Right atrium auricular region (tissue), 2 donors: ENCODE measurements at places on chromosomes 7 and 10.

GRCh38 chr10:14601872-14602725 is 172.6 kb downstream of the FAM107B start:
- no peak for DNase-seq
- H3K4me1 ChIP-seq: peaks cover 28% of the 10 kb centered on the region
- no peak overlapping the region for H3K27ac ChIP-seq
- no peak overlapping the region for H3K4me3 ChIP-seq
- H3K27me3 ChIP-seq: no peaks in the 10 kb centered on the region
- no peaks in the 10 kb centered on the region for H3K36me3 ChIP-seq

DNA sequence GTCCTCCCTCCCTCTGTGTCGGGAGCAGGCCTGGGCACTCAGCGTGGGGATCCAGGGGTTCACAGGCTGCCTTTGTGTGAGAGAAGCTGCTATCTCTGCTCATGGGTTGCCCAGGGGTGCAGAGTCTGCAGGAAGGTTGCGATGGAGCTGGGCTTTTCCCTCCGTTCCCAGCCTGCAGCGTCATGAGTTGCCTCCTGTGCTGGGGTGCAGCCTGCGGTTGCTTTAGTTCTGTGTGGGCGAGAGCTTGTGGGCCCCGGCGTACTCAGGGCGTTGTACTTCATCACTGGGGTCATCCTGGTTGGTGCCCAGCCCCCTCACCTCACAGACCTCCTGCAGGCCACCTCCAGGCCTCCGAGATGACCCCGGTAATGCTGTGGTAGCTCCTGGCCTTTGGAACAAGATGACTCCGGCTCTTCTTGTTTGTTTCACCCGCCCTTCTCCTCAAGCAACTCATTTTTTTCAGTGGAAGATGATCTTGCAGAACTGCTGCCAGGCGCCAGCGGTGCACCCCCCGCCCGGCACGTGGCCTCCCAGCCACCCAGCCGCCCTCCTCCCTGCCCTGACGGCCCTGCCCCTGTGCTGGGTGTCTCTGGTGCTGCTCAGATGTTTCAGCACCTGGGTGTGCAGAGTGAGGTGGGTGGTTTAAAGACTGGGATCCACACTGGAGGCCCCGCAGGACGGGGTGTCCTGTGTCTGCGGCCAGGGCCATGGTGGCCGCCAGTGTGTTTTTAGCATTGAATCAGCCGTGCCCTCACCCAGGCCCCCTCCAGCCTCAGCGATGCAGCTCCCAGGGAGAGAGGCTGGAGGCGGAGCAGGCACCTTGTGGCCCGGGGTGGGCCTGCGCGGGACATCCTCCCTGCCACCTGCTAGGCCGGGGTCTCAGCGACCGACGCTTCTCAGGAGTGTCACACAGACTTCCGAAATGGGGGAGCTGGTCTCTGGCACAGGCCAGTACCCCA is 7.2 kb downstream of the AP5Z1 start:
- peaks cover 10% of the 10 kb centered on the region for H3K4me1 ChIP-seq
- no peak for DNase-seq
- no peak overlapping the region for H3K27ac ChIP-seq
- H3K27me3 ChIP-seq: no peaks in the 10 kb centered on the region
- no peak overlapping the region for H3K4me3 ChIP-seq
- peaks cover 59% of the 10 kb centered on the region for H3K36me3 ChIP-seq

GRCh38 chr7:139456511-139456910 is 27.0 kb downstream of the KLRG2 start:
- no peak overlapping the region for H3K4me3 ChIP-seq
- no peak for DNase-seq
- H3K27me3 ChIP-seq: no peaks in the 10 kb centered on the region
- no peak overlapping the region for H3K27ac ChIP-seq
- no peaks in the 10 kb centered on the region for H3K36me3 ChIP-seq

GRCh38 chr10:127275272-127275671 is 78.9 kb upstream of the INSYN2A start:
- H3K27me3 ChIP-seq: no peaks in the 10 kb centered on the region
- no peak for DNase-seq
- H3K4me3 ChIP-seq: no peak overlapping the region

DNA sequence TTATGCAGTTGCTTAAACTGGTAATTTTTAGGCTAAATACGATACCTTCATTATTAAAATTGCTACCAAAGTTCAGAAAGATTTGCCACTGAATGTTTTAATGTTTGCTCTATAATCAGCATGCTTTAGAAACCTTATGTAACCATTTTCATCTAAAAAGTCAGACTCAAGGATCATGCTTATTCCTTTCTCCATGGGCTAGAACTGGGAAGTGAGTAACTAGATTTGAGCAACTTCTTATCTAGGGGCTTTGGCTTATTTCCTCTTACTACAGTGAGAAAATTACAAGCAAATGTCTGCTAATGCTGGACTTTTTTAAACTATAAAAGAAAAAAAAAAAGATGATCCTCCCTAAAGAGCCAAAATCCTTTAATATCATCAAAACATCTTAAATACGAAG is 215.9 kb downstream of the CRPPA start:
- no peaks in the 10 kb centered on the region for H3K36me3 ChIP-seq
- no peak overlapping the region for H3K4me3 ChIP-seq
- no peak for DNase-seq
- H3K4me1 ChIP-seq: no peaks in the 10 kb centered on the region

GRCh38 chr10:49655099-49655498 is 24.4 kb upstream of the C10orf53 start:
- no peak for DNase-seq
- H3K27me3 ChIP-seq: no peaks in the 10 kb centered on the region
- H3K27ac ChIP-seq: no peak overlapping the region
- no peaks in the 10 kb centered on the region for H3K36me3 ChIP-seq
- H3K4me3 ChIP-seq: no peak overlapping the region

DNA sequence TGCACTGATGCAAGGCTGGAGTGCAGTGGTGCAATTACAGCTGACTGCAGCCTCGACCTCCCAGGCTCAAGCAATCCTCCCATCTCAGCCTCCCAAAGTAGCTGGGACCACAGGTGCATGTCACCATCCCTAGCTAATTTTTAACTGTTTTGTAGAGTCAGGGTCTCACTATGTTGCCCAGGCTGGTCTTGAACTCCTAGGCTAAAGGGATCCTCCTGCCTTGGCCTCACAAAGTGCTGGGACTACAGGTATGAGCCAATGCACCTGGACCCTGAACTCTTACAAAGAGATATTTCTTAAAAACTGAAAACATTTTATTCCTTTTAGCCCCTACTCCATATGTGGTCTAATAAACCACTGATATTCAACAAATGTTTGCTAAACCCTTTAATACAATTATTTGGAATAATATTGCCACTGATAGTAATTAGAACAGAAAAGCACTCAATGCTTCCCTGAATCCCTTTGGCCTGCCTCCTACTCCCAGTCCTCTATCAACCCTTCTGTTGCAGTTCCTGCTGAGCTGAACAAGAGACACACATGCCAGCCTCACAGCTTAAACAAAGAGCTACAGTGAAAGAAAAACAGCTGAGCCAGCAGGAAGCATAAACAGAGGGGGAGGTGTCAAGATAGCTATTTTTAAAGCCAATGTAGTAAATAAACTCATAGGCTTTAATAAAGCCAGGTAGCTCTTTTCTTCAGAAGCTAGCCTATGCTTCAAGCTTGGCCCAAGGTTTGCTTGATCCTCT is 7.0 kb upstream of the GNAI1 start:
- no peaks in the 10 kb centered on the region for H3K36me3 ChIP-seq
- H3K4me3 ChIP-seq: no peak overlapping the region
- no peaks in the 10 kb centered on the region for H3K4me1 ChIP-seq
- H3K27me3 ChIP-seq: no peaks in the 10 kb centered on the region
- DNase-seq: no peak
